Caudate nucleus (tissue), 63 donors: ENCODE measurements at places on chromosomes 1 and 21.
A peak's percentile ranks its signal among the peaks of the same experiment; 100 is the strongest.

- peak; percentile 44 for DNase-seq
These were observed 507 bp downstream of the AK5 start for GRCh38 chr1:77282187-77282865.

- DNase-seq: no peak
These were observed 53.0 kb downstream of the IER5 start for GRCh38 chr1:181141431-181141910.

GRCh38 chr1:8142955-8143629 is 117.0 kb upstream of the ERRFI1 start:
- DNase-seq: no peak

- no peak for DNase-seq
These were observed 3.0 kb downstream of the BCL10 start for GRCh38 chr1:85273397-85273796.

DNA sequence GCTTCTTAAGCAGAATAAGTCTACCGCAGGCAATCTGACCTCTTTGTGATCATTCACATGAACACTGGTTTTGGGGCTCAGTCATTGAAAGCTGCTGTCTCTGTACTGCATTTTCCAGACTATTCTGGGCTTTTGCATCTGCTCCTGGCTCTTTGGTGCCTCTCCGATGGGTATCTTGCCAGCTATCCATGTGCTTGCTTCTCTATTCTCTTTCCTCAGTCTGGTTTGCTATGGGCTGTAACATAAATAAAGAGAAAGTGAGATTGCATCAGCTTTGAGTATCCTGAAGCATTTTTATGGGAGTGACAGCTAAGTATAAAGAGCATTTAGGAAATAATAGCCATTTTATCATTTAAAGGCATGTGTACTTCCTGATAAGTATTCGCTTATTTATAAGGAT is 70.7 kb downstream of the C1orf21 start:
- DNase-seq: no peak

DNA sequence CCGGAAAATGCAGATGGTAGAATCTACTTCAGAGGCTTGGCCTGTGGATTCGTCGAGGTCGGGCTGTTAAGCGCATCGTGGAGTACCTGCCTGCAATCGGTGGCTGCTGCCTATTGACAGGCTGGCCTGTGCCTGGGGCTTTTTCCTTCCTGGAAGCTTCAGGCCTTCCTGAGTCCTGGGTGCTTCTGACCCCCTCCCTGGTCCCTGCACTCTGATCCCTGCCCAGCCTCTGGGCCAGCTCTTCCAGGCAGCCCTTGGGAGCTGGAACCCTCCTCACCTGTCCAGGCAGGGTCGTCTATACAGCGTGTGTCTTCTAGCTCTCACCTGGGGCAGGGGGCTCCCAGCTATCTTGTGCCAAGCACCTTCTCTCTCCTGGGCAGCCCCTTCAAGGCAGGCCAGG is 40.0 kb upstream of the TNFRSF1B start:
- no peak for DNase-seq

GRCh38 chr1:109136766-109137165 is 22.9 kb downstream of the ELAPOR1 start:
- no peak for DNase-seq

- no peak for DNase-seq
These were observed 69.6 kb downstream of the LACTBL1 start for GRCh38 chr1:22903113-22903512.

DNA sequence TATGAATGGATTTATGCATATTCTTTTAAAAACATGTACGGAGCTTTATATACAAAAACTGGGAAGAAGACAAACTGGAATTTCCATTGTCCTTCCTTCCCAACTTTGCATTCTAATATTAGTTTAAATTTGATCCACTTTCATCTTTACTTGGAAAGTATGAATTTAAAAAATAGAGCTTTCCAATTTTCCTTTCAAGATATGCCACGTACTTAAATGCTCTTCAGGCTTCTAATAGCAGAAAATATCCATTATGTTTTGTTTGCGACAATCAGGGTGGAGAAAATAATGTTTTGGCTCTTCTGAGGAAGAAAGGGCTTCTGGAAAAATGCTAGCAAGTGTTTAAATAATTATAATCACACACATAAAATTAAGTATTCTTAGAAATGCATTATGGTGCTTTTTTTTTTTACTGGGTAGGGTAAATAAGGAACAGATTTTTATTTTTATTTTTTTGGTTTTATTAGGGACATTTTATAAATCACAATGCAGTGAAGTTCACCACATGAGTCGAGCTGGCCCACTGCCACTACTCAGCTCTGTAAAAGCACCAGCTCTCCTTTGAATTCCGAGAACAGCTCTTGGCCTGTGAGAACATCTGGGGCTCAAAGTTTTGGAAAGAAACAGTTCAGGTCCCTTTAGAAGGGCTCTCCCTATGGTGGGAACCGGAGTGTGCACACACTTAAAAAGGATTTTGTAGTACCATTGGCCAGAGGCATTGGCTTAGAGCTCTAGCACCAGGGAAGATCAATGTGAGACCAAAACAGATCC is 287.4 kb upstream of the LYPLAL1 start:
- DNase-seq: no peak

GRCh38 chr1:201539561-201540431 is 869 bp downstream of the NAV1 start:
- DNase-seq: peak; percentile 68

DNA sequence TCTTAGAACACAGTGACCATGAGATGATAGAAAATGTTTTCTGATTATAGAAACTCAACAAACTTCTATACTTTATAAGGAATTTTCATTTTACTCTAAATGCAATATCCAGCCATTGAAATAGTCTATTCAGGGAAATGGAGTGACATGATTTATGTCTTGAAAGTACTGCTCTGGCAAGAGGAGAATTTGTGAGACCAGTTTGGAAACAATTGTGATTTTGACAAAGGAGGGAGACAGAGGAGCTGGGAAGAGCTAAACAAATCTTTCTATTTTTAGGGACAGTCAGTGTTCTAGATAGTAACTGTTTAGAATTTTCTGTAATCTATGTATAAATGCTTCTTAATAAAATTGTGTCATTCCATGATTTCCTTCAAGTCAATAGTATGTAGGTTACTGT is 252.3 kb downstream of the FMN2 start:
- DNase-seq: no peak

- no peak for DNase-seq
These were observed 5.1 kb upstream of the HNRNPU start for GRCh38 chr1:244869364-244869827.

DNA sequence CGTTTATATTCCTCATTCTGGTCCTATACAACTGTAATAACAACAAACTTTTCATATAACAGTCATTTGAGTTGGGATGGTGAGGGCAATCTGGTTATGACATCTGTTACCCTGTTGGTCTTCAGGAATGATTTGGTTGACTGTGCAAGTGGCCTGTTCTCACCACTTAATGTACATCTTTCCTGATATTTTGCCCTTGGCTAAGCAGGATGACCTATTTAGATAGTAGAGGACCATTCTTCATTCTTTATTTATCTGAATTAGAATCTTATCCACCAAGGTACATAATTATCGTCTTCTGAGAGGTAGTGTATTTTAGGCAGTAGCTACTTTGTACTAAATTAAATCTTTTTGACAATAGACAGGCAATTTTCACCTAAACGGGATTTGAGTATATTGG is 154.3 kb downstream of the DNM3 start:
- no peak for DNase-seq

GRCh38 chr1:1071486-1072298 is 2.4 kb downstream of the RNF223 start:
- no peak for DNase-seq

DNA sequence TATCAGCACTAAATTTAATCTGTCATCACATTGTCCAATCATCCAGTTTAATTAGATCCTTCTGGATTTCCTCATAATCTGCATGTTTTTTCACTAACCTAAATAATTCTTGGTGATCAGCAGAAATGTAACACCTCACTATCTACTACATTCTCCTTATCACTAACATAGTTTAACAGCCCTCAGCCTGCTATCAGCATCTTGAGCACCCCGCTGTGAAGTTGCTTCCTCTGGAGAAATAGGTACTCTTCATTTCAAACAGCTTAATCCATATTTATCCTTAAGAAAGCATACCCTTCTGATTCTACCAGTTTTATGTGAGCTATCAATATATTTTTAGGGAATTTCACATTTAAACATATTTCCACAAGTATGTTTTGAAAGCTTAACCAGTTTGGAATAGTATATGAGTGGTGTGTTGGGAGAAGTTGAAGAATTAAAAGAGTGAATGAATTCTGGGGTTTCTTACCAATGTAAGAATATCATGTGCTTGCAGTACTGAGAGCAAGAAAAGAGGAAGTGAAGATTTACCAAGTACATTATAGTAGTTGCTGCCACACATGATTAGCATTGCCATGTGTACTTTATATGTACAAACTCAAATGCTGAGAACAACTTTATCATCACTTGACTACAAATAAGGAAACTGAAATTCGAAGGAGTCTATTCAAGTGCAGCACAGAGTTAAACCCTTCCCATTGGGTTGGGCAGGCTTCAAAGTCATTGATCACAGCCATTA is 771.1 kb upstream of the ADGRL4 start:
- no peak for DNase-seq

GRCh38 chr1:169959686-169960085 is 66.0 kb upstream of the SCYL3 start:
- DNase-seq: no peak

- DNase-seq: peak; percentile 41
These were observed 5.1 kb downstream of the HSPB7 start for GRCh38 chr1:16012590-16013219.

DNA sequence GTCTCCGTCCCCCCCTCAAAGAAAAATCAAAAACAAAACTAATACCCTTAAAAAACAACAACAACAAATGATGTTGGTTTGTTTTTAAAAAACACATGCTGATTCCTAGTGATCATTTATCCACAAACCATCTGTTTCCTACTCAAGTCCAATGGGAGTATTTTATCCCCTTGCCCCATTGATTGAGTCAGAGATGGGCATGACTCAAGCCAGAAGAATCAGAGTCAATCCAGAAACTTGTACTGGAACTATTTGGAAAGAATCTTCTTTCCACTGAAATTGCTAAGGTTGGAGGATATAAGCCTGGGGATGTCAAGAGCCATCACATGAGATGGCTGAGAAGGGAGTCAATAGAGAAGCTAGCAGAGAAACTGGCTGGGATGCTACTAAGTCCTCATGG is 176.4 kb downstream of the MIS18A start:
- no peak for DNase-seq

DNA sequence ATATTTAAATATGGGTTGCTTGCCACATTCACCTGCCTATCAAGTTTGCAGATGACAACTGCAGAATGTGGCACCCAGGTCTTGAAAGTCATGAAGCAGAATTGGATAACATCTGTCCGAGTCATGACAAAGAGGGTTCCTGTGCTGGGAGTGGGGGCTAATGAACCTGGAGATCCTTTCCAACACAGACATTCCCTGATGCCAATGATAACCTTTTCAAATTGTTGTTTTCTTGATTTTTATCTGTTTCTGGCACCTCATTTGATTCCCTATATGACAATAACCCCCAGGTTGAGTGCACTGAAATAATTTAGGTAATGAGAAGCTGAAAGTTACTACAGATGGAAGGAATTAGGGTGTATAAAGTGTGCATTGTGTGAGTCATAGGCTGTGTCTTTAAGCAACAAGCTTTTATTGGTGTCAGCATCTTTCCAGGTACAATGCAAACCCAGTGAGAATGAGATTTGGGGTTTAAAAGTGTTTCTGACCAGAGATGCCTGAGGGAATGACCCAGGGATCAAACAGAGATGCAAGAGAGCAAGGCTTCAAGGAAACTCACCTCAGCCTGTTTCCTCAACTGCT is 32.0 kb upstream of the IL10 start:
- DNase-seq: no peak

DNA sequence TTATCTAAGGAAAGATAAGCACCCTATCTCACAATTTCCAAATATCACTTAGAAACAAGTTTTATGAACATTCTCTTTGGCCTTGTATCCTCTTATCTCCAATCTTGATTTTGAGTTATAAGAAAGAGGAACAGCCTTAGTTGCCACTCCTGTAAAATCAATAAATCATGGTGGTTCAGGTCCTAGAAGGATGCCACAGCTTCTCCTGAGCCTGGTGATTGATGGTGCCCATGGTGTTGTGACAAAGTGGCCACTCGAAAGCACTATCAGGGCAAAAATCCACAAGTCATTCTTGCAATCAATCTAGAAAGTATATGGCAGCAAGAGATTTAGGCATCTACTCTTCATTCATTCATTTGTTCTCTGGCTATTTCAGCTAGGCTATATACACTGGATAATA is 27.8 kb downstream of the GBP6 start:
- no peak for DNase-seq

- DNase-seq: no peak
These were observed 84.5 kb upstream of the SAMSN1 start for GRCh38 chr21:14630556-14631069.
